ENCODE measurements at places on chromosomes 4 and X.

- no peak for DNase-seq
- no peak overlapping the region for H3K27ac ChIP-seq
- H3K27me3 ChIP-seq, result no peaks in the 10 kb centered on the region
- H3K4me3 ChIP-seq, result no peak overlapping the region
- no peaks in the 10 kb centered on the region for H3K36me3 ChIP-seq
Measured at GRCh38 chrX:68721991-68722860, 74.8 kb downstream of the STARD8 start.

DNA sequence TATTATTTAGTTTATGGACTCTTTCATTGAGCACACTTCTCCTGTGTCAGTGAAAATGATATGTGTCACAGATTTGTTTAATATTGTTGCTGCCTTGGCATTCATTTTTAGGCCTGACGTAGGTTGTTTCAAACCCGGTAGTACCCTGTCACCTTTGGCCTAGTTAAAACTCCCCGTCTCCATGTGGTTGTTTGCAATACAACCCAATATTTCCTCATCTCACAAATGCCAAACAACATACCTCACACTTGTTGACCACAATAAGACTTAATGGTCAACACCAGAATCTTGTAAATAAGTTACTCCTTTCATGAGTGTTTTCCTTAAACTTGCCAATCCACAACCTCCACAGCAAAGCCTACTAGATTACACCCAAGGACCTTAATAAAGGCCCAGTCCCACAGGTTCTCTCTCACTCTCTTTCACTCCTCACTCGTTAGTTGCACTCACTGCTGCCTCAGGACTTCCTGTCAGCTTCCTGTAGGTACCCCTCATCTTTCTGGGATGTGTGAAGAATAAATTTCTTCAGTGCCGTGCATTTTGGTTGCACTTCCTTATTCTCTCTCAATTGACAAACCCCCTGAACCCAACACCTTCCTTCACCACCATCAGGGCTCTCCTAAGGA lies 31.3 kb downstream of the IL13RA2 start:
- H3K4me3 ChIP-seq, result no peak overlapping the region
- no peaks in the 10 kb centered on the region for H3K4me1 ChIP-seq
- no peak overlapping the region for H3K27ac ChIP-seq
- DNase-seq, result no peak
- no peaks in the 10 kb centered on the region for H3K36me3 ChIP-seq
- H3K27me3 ChIP-seq, result no peaks in the 10 kb centered on the region

- no peaks in the 10 kb centered on the region for H3K27me3 ChIP-seq
- no peak overlapping the region for H3K4me3 ChIP-seq
- no peaks in the 10 kb centered on the region for H3K36me3 ChIP-seq
- DNase-seq, result no peak
Measured at GRCh38 chr4:100819505-100819904, 301.7 kb upstream of the EMCN start.

DNA sequence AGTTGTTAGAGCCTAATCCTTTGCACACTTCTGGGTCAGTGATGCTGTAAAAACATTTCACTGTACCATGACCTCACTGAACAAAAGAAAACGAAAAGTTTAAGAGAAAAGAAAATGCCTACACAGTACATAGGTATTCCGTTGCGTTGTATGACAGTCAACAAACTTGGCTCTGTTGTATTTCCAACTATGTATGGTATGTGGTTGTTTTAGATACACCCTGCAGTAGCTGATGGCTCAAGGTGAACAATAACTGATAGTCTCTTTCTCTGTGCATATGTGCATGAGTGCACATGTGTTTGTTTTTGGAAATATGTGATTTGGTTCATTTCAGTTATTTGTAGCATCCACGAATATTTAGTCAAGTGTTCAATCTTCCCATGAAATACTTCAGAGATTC lies 176.0 kb downstream of the BMPR1B start:
- no peak overlapping the region for H3K27ac ChIP-seq
- H3K4me1 ChIP-seq, result peaks cover 9% of the 10 kb centered on the region
- DNase-seq, result no peak

DNA sequence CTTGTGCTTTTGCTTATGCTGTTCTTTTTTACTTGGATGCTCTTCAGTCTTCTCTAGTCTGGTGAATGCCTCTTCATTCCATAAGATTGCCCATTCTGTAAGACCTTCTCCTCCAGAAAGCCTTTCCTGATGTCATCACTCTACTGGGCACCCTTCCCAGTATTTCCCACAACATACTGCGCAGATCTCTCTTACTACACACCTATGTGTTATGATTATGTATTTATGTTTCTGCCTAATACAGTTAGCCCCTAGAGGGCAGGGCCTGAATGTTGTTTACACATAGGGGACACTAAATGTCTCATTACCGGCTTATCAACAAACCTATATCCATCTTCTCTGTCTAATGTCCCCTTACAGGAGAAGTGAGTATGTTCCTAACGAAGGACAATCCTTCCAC lies 21.1 kb downstream of the AIFM1 start:
- H3K36me3 ChIP-seq, result no peaks in the 10 kb centered on the region
- DNase-seq, result no peak
- peaks cover 8% of the 10 kb centered on the region for H3K4me1 ChIP-seq
- H3K27me3 ChIP-seq, result no peaks in the 10 kb centered on the region
- H3K27ac ChIP-seq, result no peak overlapping the region
- H3K4me3 ChIP-seq, result no peak overlapping the region

GRCh38 chr4:150332086-150332485 lies 249.9 kb upstream of the MAB21L2 start:
- peaks cover 26% of the 10 kb centered on the region for H3K4me1 ChIP-seq
- no peak for DNase-seq
- no peak overlapping the region for H3K4me3 ChIP-seq
- H3K27me3 ChIP-seq, result no peaks in the 10 kb centered on the region

DNA sequence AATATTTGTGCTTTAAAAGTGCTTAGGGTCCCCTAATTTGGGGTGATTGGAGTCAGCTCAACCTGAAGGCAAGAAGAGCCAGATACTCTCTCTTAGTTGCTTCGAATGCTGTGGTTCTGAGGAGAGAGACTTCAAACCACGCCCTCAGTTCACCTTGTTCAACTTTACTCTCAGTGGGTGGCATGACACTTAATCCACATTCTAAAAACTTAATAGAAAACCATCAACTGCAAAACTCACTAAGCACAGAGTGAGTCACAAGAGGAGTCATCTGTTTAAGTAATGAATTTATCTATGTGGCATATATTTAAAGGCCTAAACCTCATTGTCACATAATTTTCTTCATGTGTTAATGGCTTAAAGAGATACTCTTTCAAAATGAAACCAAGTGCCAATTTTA lies 99.5 kb upstream of the SLC4A4 start:
- no peak for DNase-seq
- no peaks in the 10 kb centered on the region for H3K36me3 ChIP-seq
- H3K4me3 ChIP-seq, result no peak overlapping the region
- H3K27ac ChIP-seq, result no peak overlapping the region

- H3K4me1 ChIP-seq, result no peaks in the 10 kb centered on the region
- H3K27ac ChIP-seq, result no peak overlapping the region
- H3K36me3 ChIP-seq, result no peaks in the 10 kb centered on the region
- no peak overlapping the region for H3K4me3 ChIP-seq
- no peaks in the 10 kb centered on the region for H3K27me3 ChIP-seq
- no peak for DNase-seq
Measured at GRCh38 chr4:92334716-92335350, 31.1 kb downstream of the GRID2 start.

DNA sequence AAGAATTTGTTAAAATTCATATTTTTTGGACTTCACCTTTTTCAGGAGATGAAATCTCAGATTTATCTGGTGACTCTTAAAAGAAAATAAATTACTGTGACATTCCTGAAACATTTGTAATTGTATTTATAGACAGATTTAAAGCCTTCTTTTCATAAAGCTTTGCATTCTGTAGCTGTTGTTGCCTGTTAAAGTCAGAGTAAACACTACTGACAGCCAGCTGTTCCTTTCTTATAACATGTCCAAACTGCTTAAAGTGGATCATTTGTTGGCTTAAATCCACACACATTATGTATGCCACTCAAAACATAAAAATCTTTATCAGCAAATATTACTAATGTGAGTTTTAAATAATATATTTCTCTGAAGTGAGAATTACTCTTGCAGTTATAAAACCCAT lies 157.5 kb downstream of the TECRL start:
- no peaks in the 10 kb centered on the region for H3K27me3 ChIP-seq
- H3K4me1 ChIP-seq, result no peaks in the 10 kb centered on the region
- DNase-seq, result no peak
- H3K36me3 ChIP-seq, result peaks cover 3% of the 10 kb centered on the region

DNA sequence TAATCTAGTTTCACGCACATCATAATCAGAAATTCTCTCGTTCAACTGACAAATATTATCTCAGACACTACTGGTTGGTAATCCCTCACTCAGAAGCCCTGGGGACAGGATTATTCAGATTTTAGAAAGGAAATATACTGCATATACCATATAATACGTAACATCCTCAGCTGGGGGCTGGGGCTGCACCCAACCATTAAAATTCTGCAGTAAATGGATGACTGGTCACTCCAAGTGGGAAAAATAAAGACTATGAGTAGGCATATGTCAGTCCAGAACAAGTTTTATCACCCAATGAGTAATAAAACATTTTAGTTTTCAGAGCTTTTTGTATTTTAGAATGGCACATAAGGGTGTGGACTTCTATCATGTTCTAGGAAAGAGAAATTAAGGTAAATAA lies 121.7 kb upstream of the MAP3K15 start:
- H3K27ac ChIP-seq, result no peak overlapping the region
- H3K27me3 ChIP-seq, result no peaks in the 10 kb centered on the region
- H3K36me3 ChIP-seq, result no peaks in the 10 kb centered on the region

GRCh38 chr4:89413518-89413917 lies 105.9 kb upstream of the GPRIN3 start:
- no peak for DNase-seq
- H3K4me1 ChIP-seq, result no peaks in the 10 kb centered on the region
- H3K4me3 ChIP-seq, result no peak overlapping the region
- no peaks in the 10 kb centered on the region for H3K36me3 ChIP-seq
- H3K27me3 ChIP-seq, result no peaks in the 10 kb centered on the region

DNA sequence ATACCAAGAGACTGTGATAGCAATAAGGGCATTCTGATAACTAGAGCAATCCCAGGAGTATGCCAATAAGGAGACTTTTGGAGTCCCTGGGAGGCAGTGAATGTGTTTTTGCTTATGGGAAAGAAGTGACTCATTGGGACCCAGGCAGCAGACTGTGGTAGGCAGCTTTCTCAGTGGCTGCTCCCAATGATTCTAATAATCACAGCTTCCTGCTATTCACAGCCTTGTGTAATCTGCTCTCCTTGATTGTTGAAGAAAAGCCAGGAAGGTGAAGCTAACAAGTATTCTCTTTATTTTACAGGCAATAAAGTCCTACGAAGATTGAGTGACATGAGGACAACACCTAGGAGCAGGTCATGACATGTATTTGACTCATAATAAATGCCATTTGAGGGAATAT lies 70.3 kb upstream of the DDX60 start:
- DNase-seq, result no peak
- H3K27me3 ChIP-seq, result no peaks in the 10 kb centered on the region
- no peaks in the 10 kb centered on the region for H3K4me1 ChIP-seq
- no peaks in the 10 kb centered on the region for H3K36me3 ChIP-seq
- no peak overlapping the region for H3K27ac ChIP-seq

- H3K4me1 ChIP-seq, result peaks cover 3% of the 10 kb centered on the region
- H3K27me3 ChIP-seq, result no peaks in the 10 kb centered on the region
- no peak overlapping the region for H3K4me3 ChIP-seq
- no peak for DNase-seq
- no peaks in the 10 kb centered on the region for H3K36me3 ChIP-seq
- H3K27ac ChIP-seq, result no peak overlapping the region
Measured at GRCh38 chr4:11106759-11107158, 321.9 kb downstream of the HS3ST1 start.

DNA sequence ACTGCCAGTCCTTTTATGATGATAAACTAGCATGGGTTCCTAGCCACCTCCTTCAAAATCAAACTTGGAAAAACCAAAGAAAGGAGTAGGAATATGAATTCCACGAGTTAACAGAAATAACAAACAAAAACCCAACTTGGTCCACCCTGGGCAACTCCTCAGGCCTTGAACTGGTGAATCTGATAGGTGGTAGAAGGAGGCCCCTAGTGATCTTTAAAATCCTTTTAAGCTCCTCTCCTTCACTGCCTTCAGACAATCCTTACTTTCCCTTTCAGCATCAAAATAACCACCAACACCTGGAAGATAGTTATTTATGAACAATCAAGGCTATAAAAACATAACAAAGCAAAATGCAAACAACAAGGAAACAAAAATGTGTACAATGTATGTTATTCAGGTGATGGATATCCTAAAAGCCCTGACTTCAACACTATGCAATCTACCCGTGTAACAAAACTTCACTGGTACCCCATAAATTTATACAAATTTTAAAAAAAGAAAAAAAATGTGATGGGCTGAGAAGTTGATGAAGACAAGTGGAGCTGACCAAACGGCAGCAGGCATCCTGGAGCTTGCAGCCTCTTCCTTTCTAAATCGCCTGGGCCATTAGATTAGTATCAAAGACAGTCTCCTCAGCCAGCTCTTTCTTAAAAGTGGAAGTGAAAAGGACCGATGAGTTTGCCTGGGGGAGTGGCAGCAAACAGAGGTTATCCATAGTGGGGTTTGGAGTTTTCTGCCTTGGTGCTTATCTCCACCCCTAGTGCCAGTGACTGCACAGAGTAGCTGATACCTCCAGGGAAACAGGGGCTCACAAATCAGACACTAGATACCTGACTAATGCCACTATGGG lies 179.6 kb downstream of the TMA16 start:
- H3K27ac ChIP-seq, result no peak overlapping the region
- no peaks in the 10 kb centered on the region for H3K4me1 ChIP-seq
- no peaks in the 10 kb centered on the region for H3K36me3 ChIP-seq
- no peak for DNase-seq
- H3K4me3 ChIP-seq, result no peak overlapping the region
- no peaks in the 10 kb centered on the region for H3K27me3 ChIP-seq
